ENCODE measurements at places on chromosomes 12 and 14.

DNA sequence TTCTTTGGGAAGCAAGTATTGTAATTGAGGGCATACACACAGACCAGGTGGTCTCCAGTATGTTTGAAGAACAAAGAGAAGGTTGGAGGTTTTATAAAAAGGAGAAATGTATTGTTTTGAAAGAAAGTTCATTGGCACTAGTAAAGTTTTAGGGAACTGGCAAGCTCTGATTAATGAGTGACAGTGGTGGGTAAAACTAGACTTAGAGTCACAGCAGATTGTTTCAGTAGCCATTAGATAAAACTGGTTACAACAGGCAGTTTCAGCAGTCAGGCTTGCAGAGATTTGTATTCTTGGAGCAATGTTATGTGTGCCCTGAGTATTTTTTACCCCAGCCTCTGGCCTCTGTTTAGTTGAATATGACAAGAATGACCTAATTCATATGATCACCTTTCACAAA, 49.1 kb upstream of the ARID2 start:
- DNase-seq: no peak

- DNase-seq: peak; percentile 48
Observed at GRCh38 chr14:100103250-100104005, 38.2 kb downstream of the EVL start.

- DNase-seq: no peak
Observed at GRCh38 chr12:37672655-37673260, 643.8 kb upstream of the ALG10B start.

GRCh38 chr12:131863711-131864396, 30.6 kb upstream of the ULK1 start:
- DNase-seq: no peak

- DNase-seq: no peak
Observed at GRCh38 chr14:106201376-106201775, 675.0 kb downstream of the TMEM121 start.

- no peak for DNase-seq
Observed at GRCh38 chr12:98317939-98318899, 197.2 kb upstream of the TMPO start.

DNA sequence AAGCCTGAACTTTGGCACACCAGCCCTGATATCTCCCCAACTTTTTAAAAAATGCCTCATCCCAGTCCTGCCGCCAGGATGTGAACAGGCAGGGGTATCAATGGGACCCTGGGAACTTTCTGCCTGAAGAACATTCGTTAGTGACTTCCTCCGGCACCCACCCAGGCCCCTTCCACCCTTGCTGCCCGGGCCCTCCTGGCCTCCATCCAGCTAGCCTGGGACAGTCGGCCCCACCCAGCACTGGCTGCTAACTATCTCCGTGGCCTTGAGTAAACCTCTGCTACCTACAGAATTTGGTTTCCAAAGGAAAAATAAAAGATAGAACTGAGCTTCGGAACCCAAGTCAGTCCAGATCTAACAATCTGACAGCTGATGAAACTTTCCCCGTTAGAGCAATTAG, 14.3 kb downstream of the SCARB1 start:
- no peak for DNase-seq

DNA sequence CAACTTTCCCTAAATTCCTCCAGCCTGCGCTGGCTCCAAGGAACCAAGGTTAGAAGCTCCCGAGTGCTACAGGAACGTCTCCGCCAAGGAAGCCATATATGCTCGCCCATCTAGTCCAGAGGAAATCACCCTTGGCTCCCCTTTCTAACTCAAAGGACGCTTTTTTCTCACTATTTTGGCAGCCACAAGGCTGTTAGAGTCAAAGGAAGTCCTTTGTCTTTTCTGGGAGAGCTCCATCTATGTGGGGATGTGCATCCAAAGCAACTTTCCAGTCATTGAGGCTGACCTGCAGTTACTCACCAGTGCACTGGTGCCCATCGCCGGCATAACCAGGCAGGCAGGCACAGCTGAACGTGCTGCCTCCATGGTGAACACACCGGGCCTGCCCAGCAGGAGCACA, 37.6 kb downstream of the RTRAF start:
- peak; percentile 61 for DNase-seq

GRCh38 chr12:3315201-3315661, 175.8 kb upstream of the PRMT8 start:
- no peak for DNase-seq

DNA sequence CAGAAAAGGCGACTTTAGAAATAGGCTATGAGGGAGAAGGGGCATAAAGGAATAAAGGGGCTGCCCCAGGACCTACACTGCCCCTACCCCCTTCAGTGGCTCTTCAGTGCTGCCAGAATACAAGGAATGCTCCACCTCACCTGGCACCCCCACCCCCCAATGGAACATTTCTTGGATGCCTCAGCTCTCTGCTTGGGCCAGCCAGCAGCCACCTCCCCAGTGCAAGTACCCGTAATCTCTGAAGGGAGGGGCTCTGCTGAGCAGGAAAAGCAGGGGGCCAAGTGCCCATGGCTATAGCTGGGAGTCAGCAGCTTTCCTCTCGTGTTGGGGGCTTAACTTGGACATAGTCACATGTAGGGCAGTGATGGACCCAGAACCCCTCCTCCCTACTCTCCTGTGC, 33.3 kb downstream of the BAZ2A start:
- DNase-seq: no peak

- no peak for DNase-seq
Observed at GRCh38 chr14:91858536-91859275, 8.6 kb downstream of the TC2N start.

DNA sequence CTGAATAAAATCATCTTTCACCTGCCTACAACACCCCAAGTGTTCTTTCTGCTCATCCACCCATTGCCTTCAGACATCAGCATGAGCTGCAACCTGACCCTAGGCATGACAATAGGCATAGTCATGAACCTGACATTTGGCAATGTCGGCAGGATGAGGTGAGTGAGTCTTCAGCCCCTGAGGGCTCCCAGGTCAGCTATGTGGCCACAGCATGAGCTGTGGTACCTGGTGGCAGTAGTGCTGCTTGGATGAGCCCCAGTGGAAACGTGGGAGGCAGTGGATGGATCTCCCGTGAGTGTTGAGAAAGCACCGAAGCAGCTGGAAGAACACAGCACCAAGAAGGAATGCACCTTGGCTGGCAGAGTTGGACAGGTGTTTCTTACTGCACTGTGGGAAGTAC, 334.8 kb upstream of the FAR2 start:
- no peak for DNase-seq

GRCh38 chr12:75560167-75560566, 48.8 kb upstream of the KRR1 start:
- peak; percentile 75 for DNase-seq

- peak; percentile 8 for DNase-seq
Observed at GRCh38 chr12:41212625-41213024, 24.5 kb downstream of the PDZRN4 start.

DNA sequence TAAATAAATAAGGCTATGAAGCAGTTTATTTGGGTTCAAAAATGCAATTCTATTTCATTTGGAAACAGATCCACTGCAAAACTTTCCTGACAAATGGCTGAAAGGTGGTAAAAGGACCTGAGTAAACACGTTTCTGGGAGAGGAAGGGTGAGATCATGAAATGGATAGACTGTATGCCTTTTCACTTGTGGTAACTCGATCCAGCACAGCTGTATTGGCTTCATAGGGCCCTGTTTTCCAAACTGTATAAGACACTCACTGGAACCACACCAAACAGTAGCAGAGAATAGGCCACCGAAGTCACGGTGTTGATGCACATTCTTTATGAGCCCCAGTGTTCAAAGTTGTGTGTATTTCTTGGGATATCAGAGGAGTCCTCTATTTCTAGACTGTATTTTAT, 325.2 kb upstream of the DIO2 start:
- no peak for DNase-seq

DNA sequence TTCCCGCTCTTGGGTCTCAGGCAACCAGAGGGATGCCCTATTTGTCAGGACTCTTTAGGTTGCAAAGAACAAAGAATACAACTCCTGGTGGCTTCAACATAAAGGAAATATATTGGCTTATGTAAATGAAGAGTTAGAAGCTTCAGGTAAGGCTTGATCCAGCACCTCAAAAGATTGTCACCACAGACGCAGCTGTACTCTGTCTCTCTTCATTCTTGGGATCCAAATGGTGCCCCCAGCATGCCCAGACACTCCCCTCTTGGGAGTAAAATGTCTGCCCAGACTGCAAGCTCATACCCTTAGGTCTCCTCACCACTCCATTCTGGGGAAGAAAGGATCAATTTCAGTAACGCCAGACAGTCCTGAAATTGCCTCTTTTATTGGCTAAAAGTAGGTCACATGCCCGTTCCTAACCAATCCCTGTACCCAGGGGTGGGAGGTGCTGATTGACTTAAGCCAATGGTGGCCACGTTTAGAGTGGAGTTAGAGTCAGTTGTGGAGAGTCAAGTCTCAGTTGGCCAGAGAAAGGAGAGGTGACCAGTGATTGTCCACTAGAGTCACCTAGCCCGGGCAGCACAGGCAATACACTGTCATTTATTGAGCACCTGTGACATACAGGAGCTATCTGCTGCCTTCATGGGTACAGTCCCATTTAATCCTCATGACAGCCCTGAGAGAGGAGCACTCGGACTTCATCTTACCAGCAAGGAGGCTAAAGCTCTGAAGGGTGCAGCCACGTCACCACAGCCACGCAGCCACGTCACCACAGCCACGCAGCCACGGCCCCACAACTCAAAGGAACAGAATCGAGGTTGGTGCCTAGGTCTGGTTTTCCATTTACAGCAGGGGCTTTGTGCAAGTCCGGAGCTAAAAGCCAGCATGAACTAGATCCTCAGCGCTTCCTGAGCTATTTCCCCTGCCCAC, 19.7 kb upstream of the BEGAIN start:
- DNase-seq: no peak

GRCh38 chr12:73935817-73936216, 601.8 kb upstream of the ATXN7L3B start:
- peak; percentile 17 for DNase-seq

DNA sequence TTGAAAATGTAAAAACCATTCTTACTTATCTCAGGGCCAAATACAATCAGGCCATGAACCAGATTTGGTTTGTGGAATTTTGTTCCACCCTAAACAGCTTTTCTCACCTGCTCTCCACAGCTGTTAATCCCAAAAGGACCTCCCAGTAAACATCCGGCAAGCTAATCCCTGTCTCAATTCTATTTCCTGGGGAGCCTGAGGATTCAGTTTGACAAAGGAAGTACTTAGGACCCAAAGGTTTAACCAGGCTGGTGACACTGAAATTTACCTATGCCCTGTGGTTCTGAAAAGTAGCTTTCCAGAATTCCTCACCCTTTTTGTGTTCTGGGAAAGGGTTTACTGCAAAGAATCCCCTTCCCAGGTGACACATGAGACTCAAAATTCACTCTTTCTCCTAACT, 15.0 kb downstream of the CAPZA3 start:
- no peak for DNase-seq

DNA sequence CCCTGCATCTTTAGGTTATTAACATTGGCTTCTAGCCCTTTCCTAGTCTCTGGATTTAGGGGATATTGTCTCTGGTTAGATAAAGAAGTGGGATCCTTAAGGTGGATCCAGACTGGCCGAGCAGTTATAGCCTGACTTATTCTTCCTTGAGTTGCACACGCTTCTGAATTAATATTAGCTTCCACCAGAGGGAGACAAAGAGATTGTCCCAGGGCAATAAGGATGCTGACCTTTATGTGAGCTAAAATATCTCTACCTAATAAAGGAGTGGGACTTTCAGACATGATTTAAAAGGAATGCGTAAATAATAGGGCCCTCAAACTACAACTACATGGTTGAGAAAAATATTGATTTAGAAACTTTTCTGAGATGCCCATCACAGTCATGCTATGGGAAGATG, 139.7 kb downstream of the SLCO1B3 start:
- DNase-seq: no peak

DNA sequence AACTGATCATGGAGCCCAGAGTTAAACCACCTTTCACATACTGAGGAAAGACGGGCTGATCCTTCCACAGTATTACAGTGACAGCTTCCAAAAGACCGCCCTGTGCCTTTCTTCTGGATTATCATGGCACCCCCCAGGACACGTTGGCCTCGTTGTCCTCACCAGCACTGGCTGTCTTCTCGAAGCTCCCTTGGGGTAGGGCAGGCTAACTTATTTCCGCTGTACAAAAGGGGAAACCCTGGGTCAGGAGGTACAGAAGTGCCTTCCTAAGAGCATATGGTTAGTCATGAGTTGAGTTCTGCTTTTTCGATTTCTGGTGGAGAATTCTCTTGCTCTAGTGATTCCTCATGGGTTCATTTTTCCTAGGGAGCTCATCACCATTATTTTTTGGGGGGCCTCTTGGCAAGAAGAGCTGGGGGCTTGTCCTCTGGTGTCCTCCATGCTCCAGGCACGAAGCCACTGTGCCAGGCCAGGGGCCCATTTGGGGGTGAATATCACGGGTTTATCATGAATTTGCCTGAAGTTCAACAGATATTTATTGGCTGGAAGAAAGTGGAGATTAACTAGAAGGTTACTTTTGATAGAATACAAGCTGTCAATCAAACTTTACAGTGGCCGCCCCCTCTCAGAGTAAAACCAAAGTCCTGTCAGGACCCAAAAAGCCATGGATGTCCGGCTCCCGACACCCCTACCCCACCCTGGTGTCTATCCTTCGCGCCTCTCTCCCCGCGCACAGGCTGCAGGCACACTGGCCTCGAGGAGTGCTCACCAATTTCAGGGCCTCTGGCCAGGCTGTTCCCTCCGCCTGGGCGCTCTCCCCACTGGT, 8.8 kb upstream of the TRAF3 start:
- DNase-seq: peak; percentile 59

DNA sequence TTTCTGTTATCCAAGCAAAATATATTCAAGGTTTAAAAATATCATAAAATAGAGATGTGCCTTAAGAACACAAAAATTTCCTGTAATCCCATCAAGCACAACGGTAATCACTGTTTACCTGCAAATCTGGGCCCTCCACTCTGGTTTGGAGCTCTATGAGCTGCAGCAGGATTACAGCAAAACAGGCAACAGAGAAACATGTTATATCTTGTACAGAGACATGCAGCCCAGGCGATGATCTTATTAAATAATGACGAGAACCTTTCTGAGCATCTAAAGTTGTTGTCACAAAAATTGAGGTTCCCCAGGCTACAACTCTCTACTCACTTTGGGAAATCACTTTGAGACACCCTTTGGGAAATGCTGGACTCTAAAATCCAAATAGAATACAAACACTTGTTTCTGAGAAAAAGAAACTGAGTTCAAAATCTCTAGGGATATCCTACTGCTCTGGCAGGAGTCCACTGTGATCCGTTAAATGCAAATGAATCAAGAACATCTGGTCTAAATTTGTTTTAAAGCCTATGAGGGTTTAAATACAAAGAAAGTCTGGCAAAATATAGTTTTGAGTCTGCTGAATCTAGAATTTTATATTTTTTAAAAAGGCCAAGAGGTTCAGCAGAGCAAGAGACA, 36.3 kb downstream of the STON2 start:
- DNase-seq: no peak
